LHCN-M2 (cell line): ENCODE measurements at places on chromosomes 6 and 20. TPM values are rescaled to one million over a fixed set of nuclear protein-coding genes. Genes with fewer than 3 reads are reported as not detected.
A peak's percentile ranks its signal among the peaks of the same experiment; 100 is the strongest.

GRCh38 chr6:151131324-151132007 lies 108.3 kb upstream of the AKAP12 start:
- no peak for DNase-seq

DNA sequence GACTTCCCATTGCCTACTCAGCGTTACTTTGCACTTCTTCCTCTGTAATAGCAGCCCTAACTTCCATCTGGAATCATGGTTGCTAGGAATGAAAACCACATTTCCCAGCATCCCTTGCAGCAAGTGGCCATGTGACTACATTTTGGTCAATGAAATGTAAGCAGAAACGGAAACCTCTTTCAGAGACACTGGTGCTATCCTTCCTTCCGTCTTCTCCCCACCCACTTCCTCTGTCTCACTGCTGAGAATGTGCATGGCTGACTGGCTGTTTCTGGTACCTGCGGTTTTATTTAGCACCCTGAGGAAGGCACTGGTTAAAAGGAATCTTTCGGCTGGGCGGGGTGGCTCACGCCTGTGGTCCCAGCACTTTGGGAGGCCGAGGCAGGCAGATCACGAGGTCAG lies 107.4 kb downstream of the SCML4 start:
- DNase-seq = peak; percentile 26

The MROH8 gene
- total RNA-seq = 0.83 and 4.0 TPM in 2 replicates

The BPIFB2 gene
- not detected in 2 replicates for total RNA-seq

The CST7 gene
- not detected in 2 replicates for total RNA-seq

DNA sequence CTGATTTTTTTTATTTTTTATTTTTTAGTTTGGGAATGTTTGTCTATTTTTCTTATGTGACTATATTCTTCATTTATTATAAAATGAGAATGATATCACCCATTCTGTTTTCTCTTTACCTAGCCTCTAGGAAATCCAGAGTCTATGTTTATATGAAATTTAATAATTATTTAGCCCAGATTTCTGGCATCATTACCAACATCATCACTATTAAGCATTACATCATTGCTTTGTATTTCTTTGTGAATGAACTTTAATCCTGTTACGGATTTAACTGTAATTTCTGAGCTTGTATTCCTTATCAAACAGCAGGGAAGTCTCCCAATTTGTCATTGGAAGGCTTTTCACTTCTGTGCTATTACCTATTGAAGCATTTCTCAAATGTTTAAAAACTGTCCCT lies 72.7 kb upstream of the NOX3 start:
- no peak for DNase-seq

- DNase-seq = no peak
Measured at GRCh38 chr20:53191957-53192356, 219.8 kb downstream of the TSHZ2 start.

DNA sequence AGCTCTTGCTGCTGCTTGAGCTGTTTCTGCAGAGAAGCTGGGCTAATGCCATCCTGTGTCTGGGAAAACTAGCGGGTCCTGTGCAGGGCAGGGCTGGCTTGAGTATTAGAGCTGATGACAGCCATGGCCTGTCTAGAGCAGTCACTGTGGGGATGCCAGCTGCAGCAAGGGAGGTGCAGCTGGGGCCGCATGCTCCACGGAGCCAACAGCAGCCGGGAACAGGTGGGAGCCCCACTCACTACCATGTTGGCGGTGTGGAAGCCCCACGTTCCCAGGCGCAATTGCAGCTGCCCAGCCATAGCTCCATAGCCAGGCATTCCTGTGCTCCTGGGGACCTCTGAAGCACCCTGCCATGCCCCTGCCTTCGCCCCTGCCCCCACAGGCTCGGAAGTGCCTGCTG lies 212.9 kb downstream of the TFAP2C start:
- no peak for DNase-seq

DNA sequence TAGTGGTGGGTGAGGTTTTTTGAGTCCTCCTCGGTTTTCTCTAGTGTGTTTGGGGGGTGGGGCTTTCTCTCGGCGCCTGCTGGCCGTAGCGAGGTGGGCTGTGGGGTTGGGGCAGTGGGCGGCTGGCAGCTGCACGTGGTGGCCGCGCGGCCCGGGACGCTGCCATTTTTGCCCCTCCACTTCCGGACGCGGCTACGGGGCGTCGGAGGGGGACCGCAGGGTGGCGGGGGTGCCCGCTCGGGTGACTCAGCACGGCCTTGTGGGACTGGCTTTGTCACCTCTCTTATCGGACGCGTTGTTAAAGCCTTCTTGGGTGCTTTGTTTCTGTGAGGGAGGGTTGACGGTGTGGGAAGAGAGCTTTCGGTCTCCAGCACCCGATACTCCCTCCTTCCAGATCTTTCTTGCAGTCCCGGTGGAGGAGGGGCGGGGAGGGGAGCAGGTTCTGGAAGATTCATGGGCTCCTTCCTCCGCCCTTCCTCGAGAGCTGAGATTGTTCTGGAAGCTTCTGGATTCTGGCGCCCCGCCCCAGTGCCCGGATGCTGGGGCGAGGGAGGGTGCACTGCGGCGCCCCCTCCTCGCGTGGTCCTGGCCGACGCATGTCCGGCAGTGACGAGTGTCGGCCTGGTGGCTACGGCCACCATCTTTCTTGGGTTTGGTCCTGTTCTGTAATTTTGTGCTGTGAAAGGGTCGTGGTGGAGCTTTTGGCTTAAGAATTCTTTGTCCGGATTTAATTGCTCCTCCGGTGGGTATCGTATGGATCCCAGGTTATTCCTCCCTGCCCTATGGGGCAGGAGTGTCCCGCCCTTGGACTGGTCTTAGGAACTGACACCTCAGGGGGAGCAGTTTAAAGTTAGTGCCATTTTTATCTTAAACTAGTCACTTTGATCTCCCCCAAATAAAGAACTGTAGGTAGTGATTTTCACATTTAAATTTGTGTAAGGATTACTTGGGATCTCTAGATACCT lies 719 bp downstream of the HSP90AB1 start:
- DNase-seq = peak; percentile 62

GRCh38 chr6:144710207-144710606 lies 425.1 kb downstream of the UTRN start:
- peak; percentile 77 for DNase-seq

- DNase-seq = no peak
Measured at GRCh38 chr6:44135173-44135758, 7.9 kb downstream of the TMEM63B start.

GRCh38 chr6:110828396-110828795 lies 13.1 kb upstream of the CDK19 start:
- peak; percentile 18 for DNase-seq

DNA sequence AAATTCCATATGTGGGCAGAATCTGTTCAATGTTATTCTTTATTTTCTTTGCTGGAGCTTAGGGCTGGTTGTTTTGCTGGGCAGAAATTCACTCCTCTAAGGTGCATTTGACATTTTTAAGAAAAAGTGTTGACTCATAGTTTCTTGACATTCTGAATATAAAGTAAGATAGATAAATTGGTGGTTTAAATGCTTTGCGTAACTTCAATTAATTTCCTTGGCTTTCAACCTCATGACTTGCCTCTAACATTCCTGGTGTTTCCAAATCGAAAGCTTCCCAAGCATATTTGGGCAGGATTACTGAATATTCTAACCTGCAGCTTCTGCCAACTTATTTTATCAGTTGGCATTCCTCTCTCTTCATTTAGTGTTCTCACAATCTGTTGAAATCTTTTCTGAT lies 718.7 kb upstream of the ADGRB3 start:
- peak; percentile 26 for DNase-seq

The ZBTB22 gene
- 10.1 and 15.0 TPM in 2 replicates for total RNA-seq

- peak; percentile 63 for DNase-seq
Measured at GRCh38 chr6:36676141-36677058, 2.1 kb upstream of the CDKN1A start.

DNA sequence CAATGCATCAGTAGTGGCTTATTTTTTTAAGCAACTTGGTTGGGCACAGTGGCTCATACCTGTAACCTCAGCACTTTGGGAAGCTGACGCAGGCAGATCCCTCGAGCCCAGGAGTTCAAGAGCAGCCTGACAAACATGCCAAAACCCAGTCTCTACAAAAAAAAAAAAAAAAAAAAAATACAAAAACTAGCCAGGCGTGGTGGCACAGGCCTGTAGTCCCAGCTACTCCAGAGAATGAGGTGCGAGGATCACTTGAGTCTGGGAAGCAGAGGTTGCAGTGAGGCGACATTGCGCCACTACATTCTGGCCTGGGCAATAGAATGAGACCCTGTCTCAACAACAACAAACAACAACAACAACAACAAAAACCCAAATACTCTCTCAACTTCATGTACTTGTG lies 44.7 kb upstream of the XRN2 start:
- no peak for DNase-seq

The PSORS1C1 gene
- 0.64 and 0.69 TPM in 2 replicates for total RNA-seq

- DNase-seq = peak; percentile 66
Measured at GRCh38 chr20:2485661-2486060, 15.1 kb upstream of the SNRPB start.

The PNPLA1 gene
- not detected in 2 replicates for total RNA-seq
